ENCODE measurements at places on chromosomes 5 and 9.

GRCh38 chr5:151107738-151108520 lies 27.1 kb upstream of the TNIP1 start:
- peak; percentile 51 for DNase-seq

- DNase-seq = peak; percentile 99
Measured at GRCh38 chr9:115591584-115591984, 473.6 kb upstream of the TNC start.

DNA sequence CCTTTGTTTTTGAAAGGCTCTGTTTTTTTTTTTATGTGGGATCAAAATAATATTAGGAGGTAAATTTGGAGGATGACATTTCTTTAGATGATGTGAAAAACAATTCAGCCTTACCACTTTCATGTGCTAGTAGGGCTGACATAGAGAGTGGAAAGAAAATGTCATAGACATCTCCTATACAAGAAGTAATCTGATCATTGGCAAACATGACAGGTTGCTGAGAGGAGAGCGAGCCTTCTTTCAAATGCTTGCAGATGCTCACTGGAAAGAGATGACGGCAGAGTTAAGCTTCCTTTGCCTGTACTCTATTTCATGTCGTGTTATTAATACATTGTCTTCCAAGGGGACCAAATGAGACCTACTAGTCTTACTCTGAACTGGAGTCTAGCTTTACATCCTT lies 160.1 kb upstream of the DAP start:
- DNase-seq = no peak

GRCh38 chr9:86585422-86586143 lies 231.4 kb upstream of the TUT7 start:
- DNase-seq = peak; percentile 77

DNA sequence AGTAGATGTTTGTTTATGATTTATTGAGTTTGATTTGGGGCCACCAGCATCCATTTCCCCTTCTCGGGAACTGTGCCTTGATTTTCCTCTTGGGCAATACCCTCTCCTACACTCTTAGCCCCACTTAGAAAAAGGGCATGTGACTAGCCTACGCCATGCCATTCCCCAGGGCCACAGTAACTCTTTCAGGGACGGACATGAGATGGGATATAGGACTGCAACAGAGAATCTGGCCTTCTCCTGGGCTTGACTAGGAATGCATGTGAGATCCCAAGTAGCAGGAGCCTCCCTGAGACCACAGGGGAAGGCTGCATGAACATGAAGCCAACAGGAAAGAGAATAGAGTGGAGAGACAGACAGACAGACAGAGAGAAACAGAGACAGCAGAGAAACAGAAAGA lies 30.7 kb upstream of the SPARC start:
- no peak for DNase-seq

DNA sequence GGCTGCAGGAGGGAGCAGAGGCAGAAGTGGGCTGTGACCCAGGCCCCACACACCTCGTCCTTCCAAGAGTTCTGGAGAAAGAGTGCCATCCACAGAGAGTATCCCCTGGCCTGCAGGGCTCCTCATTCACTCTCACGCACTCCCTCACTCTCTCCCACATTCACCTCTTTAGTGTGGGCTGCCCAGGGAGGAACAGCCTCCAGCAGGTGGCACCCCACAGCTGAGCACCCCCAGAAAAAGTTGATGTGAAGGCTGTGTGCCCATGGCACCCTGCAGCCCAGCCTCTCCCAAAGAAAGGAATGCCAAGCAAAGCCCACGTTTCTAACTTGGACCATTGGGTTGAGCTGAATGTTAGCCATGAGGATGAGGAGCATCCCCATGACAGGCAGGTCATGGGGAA lies 4.5 kb upstream of the SHC3 start:
- no peak for DNase-seq

- peak; percentile 76 for DNase-seq
Measured at GRCh38 chr9:111833941-111834340, 39.2 kb upstream of the SHOC1 start.

DNA sequence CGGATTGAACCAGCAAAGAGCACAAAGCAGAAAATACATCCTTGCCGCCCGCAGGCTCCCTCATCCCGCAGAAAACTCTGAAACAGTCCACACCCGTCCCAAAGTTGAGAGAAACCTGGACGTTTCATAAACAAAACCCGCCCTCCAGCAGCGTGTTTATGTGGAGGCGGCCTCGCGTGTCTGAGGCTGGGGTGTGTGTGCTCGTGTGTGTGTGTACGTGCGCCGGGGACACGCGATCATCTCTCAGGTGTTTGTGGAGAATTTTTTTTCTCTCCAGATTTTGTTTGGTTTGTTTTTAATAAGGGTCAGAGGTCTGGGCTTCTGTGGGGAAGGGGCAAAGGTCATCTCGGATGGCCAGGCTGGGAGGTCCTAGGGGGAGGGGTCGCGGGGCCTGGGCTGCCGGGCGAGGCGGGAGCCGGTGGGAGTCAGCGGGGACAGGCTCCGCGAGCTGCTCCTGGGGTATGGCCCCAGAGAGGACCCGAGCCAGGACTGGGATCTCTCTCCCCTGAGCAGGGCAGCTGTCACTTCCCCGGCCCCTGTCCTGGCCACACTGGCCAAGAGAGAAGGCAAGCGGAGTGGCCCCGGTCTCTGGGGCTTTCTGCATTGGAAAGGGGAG lies 206.4 kb downstream of the C9orf50 start:
- DNase-seq = peak; percentile 77

DNA sequence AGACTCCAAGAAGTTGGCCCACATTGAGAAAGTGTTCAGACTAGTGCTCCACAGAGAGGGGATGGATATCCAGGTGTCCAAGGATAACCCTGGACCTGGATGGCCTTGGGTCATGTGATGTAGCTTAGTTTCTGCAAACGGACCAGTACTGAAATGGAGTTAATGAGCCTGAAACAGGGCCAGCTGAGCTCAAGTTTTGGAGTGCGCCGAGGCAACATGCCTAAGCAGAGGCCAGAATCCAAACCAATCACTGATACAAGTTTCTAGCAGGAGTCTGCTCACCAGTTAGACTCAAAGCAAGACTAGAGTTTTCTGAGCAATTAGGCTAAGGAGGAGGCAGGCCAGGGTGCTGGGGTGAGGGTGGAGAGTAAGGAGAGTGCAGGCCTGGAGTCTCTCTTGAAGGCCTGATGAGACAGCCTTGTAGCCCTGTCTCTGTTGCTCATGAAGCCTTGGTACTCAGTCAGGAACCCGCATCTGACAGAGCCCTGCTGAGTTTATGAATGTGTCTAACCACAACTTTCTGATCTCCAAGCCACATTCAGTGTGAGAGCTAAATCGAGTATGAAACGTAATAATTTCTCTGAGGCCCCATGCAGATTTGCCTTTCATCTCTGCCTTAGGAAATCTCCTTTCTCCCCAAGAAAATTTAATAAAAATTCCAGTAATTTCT lies 68.9 kb upstream of the EQTN start:
- DNase-seq = no peak

DNA sequence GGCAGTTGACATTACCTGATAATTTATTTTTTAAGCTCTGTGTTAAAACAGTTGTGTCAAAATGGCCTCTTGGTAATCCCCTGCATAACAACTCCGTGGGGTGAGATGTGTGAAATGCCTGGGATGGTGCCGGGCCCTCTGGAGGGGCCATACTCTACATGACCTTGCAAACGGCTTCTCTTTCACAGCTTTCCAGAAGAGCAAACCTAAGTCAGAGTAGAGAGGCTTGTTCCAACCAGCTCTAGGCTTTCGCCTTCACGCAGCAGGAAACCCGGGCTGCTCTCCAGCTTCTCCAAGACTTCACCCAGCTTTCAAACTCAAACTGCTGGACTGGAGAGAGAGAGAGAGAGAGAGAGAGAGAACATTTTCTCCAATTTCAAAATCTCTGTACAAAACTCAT lies 120.1 kb downstream of the SNX18 start:
- no peak for DNase-seq

- no peak for DNase-seq
Measured at GRCh38 chr5:56534102-56534829, 281.1 kb upstream of the MAP3K1 start.

- no peak for DNase-seq
Measured at GRCh38 chr9:93052791-93053540, 5.5 kb upstream of the SUSD3 start.

GRCh38 chr5:177301503-177302165 lies 1.9 kb downstream of the RAB24 start:
- DNase-seq = no peak

DNA sequence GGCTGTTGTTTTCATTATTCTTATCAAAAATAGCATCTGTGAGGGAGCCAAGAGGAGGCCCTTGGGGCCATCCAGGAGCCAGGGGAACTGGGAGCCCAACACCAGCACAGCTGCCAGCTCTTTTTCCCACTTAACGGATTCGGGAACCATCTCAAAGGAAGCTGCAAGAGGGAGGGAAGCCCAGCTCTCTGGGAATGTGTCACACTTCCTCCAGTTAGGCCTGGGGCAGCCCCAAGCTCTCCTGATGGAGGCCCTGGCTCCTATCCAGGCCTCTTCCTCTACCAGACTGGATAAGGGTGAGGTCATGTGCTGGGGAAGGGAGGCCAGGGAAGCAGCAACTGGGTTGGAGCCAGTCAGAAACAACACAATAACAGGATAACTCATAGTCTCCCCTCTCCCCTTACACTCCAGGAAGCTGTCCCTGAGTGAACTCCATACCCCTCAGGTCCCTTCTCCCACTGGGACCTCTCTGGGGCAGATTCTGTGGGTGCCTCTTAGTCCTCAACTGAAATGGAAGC lies 12.7 kb downstream of the CSF2 start:
- DNase-seq = peak; percentile 70

GRCh38 chr9:132769906-132770769 lies 99.9 kb downstream of the GTF3C4 start:
- peak; percentile 76 for DNase-seq

DNA sequence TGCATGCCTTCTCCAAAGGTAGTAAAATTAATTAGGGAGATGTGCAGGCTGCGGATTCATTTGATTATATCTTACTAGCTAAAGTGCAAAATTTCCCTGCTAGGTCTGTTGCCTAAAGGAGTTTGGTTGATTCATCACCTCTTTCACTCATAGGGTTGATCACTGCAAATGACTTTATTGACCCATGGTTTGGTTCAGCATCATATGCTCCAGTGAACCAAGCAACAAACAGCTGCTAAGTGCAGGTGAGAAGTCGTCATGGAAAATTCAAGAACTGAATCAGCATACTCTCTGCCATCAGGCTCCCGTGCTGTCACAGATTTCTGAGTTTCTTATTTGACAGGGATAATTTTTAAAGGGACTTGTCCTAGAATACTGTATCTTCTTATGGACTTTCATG lies 571.8 kb upstream of the CDH18 start:
- no peak for DNase-seq

GRCh38 chr5:111695991-111696390 lies 61.0 kb downstream of the NREP start:
- no peak for DNase-seq

DNA sequence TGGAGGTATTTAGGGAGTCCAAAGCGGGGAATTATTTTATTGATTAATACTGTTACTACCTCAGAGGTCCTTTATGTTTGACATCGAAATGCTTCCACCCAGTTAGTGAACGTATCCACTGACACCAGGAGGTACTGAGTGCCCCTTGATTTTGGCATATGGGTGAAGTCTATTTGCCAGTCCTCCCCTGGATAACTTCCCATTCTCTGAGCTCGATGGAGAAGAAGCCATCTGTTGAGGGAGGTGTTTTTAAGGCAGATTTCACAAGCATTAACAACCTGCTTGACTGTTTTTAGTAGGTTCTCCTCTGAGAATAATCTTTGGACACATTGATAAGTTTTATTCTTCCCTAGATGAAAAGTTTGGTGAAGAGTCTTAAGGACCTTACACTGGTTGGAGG lies 165.3 kb upstream of the NREP start:
- no peak for DNase-seq

DNA sequence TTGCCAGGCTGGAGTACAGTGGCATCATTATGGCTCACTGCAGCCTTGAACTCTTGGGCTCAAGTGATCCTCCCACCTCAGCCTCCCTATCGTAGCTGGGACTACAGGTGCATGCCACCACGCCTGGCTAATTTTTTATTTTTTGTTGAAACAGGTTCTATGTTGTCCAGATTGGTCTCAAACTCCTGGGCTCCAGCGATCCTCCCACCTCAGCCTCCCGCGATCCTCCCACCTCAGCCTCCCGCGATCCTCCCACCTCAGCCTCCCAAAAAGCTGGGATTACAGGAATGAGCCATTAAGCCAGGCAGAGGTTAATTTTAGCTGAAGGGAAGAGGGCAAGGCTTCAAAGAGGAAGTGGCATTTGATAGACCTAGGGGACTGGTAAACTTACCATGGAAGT lies 32.8 kb upstream of the CCNB1 start:
- DNase-seq = no peak

DNA sequence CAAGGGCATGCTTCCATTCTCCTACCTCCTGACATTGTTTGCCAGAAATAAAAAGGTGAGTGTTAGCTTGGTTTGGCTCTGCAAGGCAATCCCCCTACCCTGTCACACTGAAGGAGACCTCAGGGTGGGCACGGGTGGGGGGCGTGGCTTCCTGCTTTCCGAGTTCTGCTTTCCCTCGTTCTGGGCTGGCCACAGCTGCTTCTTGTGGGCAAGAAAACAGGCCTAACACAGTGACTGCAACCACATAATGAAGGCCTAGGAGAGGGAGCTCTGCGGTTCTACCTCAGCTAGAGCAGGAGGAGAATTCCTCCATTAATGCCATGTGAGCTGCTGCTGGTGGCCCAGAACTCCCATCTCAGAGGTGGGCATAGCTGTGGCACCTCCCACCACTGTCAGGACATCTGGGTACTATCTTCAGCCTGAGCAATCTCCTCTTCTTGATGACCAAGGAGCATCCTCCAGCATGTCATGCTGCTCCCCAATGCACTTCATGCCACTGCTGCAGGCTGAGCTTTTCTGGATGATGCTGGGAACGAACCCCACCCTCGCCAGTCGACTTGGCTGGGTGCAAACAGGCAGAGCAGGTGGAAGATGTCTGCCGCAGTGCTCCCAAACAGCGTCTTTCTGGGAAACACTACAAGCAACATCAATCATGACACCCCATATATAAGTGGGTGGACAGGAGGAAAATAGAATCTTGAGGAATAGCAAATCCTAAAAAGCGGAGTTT lies 139.5 kb upstream of the RAPGEF1 start:
- DNase-seq = no peak

GRCh38 chr5:147404706-147405105 lies 105.2 kb downstream of the DPYSL3 start:
- DNase-seq = no peak
